Activated naive CD8-positive, alpha-beta T cell treated with anti-CD3 and anti-CD28 coated beads, Interleukin-2, amount 10 ng/mL, durations not matched to agents 7 days and 5 days (primary cell): ENCODE measurements at places on chromosomes 4 and X. TPM values are rescaled to one million over a fixed set of nuclear protein-coding genes. Genes with fewer than 3 reads are reported as not detected.

GRCh38 chr4:150141756-150142155 is 63.5 kb downstream of the DCLK2 start:
- DNase-seq: no peak
- H3K4me1 ChIP-seq: no peaks in the 10 kb centered on the region
- H3K27me3 ChIP-seq: peaks cover 4% of the 10 kb centered on the region
- H3K36me3 ChIP-seq: no peaks in the 10 kb centered on the region
- no peak overlapping the region for H3K4me3 ChIP-seq
- no peak overlapping the region for H3K27ac ChIP-seq

DNA sequence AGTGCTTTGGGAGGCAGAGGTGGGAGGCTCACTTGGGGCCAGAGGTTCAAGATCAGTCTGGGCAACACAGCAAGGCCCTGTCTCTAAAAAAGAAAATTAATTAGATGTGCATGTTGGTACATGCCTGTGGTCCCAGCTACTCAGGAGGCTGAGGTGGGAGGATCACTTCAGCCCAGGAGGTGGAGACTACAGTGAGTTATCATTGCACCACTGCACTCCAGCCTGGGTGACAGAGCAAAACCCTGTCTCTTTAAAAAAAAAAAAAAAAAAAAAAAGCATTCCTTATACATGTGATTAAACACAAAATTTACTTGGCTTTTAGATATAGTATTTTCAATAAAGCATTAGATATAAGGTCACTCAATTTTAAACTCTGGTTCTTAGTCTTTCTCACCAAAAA is 34.9 kb downstream of the SMARCA1 start:
- no peak overlapping the region for H3K4me3 ChIP-seq
- DNase-seq: no peak
- H3K27ac ChIP-seq: no peak overlapping the region
- no peaks in the 10 kb centered on the region for H3K4me1 ChIP-seq

The AVPR2 gene
- not detected for total RNA-seq

- peaks cover 29% of the 10 kb centered on the region for H3K36me3 ChIP-seq
- H3K4me1 ChIP-seq: no peaks in the 10 kb centered on the region
- H3K27ac ChIP-seq: no peak overlapping the region
- no peak overlapping the region for H3K4me3 ChIP-seq
These were observed 82.3 kb downstream of the NEK1 start for GRCh38 chr4:169530048-169530447.

The ERCC6L gene
- total RNA-seq: 7.9 TPM

- DNase-seq: no peak
- H3K4me1 ChIP-seq: no peaks in the 10 kb centered on the region
- H3K36me3 ChIP-seq: no peaks in the 10 kb centered on the region
- H3K27me3 ChIP-seq: no peaks in the 10 kb centered on the region
- no peak overlapping the region for H3K27ac ChIP-seq
These were observed 83.3 kb downstream of the VEGFC start for GRCh38 chr4:176709417-176709816.

DNA sequence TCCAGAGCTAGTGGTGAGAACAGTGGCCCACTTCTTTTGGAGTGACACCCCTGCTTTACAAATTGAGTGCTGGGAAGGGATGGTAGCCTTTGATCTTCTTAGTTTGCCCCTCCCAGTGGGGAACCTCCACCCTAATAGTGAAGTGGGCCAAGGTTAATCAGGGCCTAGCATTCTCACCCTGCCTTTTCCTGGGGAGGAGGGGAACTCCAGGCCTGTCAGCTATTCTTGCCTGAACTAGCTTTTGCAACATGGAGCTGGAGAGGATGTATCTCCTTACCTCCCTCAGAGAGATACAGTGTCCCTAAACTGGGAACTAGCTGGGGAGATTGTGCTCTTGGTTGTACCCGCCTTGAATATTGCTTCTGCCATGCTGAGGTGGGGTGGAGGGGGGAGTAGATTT is 20.6 kb downstream of the PHKA1 start:
- H3K4me3 ChIP-seq: no peak overlapping the region
- no peak overlapping the region for H3K27ac ChIP-seq
- no peaks in the 10 kb centered on the region for H3K27me3 ChIP-seq
- no peaks in the 10 kb centered on the region for H3K36me3 ChIP-seq
- no peak for DNase-seq
- no peaks in the 10 kb centered on the region for H3K4me1 ChIP-seq

GRCh38 chrX:19832191-19832965 is 55.0 kb downstream of the SH3KBP1 start:
- H3K4me1 ChIP-seq: peaks cover 22% of the 10 kb centered on the region
- no peak overlapping the region for H3K27ac ChIP-seq
- no peaks in the 10 kb centered on the region for H3K27me3 ChIP-seq
- DNase-seq: no peak

The DRD5 gene
- total RNA-seq: not detected

DNA sequence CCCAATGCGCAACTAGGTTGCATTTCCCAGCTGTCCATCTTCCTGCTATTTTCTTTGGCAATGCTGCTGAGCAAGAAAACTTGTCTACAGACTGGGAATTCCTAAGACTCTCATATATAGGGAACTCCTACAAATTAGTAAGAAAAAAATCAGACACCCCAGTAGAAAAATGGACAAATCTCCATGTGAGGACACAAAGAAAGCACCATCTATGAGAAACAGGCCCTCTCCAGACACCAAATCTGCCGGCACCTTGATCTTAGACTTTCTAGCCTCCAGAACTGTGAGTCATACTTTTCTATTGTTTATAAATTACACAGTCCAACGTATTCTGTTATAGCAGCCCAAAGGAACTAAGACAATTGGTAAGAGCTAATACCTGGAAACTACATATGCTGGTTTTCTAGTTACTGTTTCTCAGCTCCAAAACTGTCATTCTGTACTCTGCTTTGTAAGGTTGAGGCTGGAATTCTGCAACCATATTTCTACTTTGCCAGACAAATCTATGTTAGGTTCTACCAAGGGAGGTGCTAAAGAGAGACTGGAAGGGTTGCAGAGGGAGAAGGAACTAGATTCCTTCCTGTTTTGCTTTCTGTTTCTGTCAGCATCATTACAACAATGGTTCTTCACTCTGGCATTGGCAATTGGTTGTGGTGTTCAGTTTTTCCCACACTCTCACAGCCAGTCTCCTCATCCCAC is 35.7 kb upstream of the FAM241A start:
- H3K27ac ChIP-seq: peak overlapping the region; percentile 72
- H3K27me3 ChIP-seq: no peaks in the 10 kb centered on the region
- peak overlapping the region; percentile 51 for H3K4me3 ChIP-seq
- peaks cover 10% of the 10 kb centered on the region for H3K4me1 ChIP-seq

The GABRG1 gene
- not detected for total RNA-seq

DNA sequence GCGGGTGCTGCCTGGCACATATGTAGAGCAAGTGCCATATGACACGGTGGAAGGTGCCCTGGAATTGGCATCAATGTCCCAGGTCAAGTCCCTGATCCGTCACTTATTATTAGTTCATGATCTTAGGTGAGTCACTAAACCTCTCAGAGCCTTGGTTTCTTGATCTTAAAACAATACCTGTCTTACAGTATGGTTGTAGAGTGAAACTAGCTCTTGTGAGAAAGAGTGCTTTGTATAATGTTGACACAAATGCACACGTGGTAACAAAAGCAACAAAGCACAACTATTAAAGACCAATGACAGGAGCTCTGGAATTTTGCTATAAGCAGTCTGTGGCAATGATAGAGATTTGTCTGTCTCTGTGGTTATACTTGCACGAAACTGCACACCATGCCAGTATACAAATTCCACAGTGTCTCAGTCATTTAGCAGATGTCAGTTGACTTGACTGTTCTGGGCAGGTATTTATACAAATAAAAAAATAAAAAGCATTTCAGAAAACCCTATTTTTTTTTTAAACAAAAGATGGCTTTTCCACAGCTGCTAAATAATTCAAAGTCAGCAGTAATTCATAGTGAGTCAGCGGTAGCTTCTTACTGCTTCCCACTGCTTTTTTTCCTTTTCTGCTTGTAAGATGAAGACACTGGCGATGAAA is 19.7 kb upstream of the ACSL1 start:
- no peak overlapping the region for H3K4me3 ChIP-seq
- peaks cover 15% of the 10 kb centered on the region for H3K4me1 ChIP-seq
- peaks cover 44% of the 10 kb centered on the region for H3K27me3 ChIP-seq
- no peak for DNase-seq

The PDE6B gene
- total RNA-seq: 23.2 TPM
